Brain microvascular endothelial cell (primary cell): ENCODE measurements at places on chromosomes 5 and 9.

DNA sequence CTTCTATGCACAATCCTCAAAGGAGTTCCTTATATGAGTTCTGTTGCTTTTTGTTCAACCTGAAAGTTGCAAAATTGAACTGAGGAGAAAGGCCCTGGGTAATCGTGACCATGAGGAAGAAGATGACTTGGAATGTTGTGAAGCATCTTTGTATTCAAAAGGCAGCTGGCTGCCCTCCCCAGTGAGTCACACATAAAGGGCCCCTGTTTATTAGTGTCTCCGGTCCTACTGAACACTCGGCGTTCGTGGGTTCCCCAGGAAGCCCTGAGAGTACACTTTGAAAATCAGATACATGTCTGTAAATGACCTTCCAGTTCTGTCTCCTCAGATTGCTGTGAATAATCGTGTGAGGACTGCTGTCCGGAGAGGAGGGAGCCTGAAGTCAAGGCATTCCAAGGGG lies 73.6 kb downstream of the C9orf153 start:
- DNase-seq: peak; percentile 4

DNA sequence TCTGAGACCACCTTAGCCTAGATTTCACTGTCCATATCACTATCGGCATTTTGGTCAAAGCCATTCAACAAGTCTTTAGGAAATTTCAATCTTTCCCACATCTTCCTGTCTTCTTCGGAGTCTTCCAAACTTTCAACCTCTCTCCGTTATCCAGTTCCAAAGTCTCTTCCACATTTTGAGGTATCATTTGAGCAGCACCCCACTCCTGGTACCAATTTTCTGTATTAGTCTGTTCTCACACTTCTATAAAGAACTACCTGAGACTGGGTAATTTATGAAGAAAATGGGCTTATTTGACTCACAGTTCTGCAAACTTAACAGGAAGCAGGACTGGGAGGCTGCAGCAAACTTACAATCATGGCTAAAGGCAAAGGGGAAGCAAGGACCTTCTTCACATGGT lies 215.5 kb downstream of the CYLC2 start:
- DNase-seq: no peak

DNA sequence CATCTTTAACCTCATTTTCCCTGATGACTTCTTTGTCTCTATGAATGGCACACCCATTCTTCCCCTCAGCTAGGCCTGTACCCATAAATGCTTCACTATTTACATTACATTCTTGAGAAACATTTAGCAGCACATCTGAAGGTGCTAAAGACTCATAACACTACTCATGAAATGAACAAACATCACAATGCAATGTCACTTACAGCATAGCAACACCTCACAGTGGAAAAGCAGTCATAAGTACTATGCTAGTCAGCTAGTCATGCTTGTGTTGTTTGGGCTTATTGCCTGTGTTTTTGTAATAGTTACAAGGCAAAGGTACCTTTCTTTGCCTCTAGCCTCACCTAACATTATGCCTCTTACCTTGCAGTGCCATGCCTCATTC lies 228.9 kb downstream of the KIAA0825 start:
- no peak for DNase-seq

GRCh38 chr5:149229298-149229937 lies 42.2 kb upstream of the AFAP1L1 start:
- no peak for DNase-seq

GRCh38 chr9:6080154-6080716 lies 64.8 kb upstream of the RANBP6 start:
- DNase-seq: peak; percentile 72

DNA sequence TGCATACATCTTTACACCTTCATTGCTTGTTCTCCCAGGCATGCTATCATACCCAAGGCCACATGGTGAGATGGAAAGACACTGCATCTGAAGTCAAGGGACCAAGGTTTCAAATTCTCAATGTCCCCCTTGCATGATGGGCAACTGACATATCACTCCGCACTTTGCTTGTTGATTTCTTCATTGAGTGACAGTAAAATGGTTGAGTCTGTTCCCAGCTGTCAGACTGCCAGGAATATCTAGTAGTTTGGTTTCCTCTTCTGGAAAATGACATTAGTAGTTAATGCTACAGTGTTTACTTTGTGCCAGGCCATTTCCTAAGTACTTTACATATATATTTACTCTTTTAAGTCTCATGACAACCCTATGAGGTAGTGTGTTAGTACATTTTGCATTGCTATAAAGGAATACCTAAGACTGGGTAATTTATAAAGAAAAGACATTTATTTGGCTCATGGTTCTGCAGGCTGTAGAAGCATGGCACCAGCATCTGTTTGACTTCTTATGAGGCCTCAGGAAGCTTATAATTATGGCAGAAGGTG lies 114.4 kb downstream of the PCSK1 start:
- DNase-seq: no peak

- DNase-seq: no peak
Observed at GRCh38 chr9:124778575-124779367, 1.8 kb downstream of the OLFML2A start.

DNA sequence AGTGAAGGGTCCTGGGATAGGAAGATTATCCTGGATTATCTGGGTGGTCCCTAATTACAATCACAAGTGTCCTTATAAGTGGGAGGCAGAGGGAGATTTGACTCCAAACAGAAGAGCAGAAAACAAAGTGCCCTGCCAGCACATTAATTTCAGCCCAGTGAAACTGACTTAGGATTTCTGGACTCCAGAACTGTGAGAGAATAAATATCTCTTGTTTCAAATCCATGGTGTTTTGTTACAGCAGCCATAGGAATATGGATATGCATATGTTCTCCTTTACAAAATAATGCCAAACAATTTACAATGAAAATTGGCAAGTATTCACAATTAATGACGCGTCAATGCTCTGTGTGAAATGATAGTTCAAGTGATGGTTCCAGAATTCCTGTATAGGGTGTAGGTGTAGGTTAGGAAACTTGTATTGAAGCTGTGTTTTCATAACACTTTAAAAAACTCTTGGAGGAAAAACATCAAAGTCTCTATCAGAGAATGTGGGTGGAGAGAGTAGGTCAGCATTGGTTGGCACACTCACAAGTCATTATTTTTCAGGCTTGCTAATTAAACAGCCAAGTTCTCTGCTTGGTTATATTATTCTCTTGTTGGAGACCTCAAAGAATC lies 19.9 kb upstream of the PLPP1 start:
- no peak for DNase-seq

DNA sequence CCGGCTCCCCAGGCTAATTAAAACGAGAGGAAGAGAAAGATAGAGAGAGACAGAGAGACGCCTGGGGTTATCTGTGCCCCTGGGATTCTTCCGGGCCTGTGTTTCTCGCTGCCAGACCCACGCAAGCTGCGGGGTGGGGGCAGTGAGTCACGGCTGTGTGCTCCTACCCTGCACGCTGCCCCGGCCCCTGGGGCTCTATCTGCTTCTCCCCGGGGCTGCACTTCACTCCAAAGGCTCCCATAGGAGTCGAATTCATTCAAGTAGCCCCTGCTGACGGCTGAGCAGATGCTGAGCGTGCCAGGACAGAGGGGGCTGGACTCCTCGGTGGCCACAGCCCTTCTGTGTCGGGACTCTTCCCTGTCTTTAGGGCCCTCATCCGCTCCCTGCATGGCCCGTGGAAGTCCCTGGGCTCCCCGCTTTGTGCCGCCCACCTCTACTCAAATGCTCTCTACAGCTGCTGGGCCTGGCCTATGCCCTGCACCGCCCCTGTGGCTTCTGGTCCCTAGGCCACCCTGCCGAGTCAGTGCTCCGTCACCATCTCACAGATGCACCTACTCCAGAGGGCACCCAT lies 22.8 kb downstream of the SARDH start:
- peak; percentile 77 for DNase-seq

DNA sequence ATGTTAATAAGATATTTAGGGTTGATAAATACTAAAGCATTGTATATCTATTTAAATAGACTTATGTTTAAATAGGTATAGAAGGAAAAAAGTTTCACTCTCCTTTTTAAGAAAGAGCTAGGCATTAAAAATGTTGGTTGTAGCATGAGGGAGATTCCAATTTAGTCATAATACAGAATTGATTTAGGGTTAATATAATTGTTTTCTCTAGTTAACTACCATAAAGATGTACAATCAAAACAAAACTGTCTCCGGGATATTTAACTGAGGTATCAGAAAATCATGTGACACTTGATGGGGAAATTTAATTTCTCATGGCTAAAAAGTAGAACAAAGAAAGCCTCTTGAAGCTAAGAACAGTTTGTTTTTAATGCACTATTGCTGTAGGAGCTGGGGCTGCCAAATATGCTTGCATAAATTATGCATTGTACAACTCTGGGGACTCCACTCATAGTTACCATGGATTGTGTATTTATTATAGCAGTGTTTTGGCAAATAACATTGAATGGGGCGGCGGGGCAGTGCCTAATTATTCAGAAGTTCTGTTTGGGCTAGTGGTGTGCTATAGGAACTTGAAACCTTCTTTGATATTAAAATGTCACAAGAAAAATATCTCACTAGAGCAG lies 44.2 kb downstream of the SMC2 start:
- DNase-seq: no peak

- no peak for DNase-seq
Observed at GRCh38 chr9:137369911-137370764, 52.8 kb downstream of the EXD3 start.
